Stimulated activated CD4-positive, alpha-beta T cell treated with anti-CD3 and anti-CD28 coated beads, TNF-alpha, amount 100 ng/mL, for 4 hours (primary cell): ENCODE measurements at places on chromosomes 6 and 20.

- no peak for DNase-seq
Observed at GRCh38 chr6:16700202-16700915, 60.9 kb downstream of the ATXN1 start.

- DNase-seq, result peak; percentile 28
Observed at GRCh38 chr6:52063584-52064344, 23.6 kb downstream of the PKHD1 start.

DNA sequence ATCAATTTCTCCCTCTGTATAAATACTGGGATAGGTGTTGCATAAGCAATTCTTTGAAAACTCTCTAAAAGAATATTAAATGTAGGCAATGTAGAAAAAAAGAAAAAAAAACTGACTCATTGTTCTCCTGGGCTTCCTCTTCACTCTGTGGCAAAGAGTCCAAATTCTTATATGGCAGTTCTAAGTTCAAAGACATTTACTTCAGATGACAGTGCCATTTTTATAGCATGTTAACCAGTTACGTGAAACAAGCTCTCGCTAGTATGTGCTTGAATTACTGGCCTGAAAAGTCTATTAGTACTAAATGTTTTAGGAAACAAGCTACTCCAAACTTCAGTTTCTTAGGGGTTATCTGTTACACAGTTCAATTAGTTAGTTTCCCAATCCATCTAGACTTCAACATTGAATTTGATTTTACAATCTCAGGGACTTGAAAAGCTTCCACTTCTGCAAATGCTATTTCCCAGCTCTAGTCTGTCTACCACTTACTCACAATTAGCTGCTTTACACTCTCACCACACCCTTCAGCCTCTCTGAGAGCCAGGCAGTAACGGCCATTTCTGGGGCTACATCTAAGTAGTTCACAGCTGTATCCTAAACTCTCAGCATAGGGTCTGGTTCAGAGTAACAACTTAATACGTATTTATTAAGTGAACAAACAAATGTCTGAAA, 100.4 kb downstream of the OGFRL1 start:
- DNase-seq, result no peak

GRCh38 chr6:38588631-38589366, 50.9 kb downstream of the BTBD9 start:
- no peak for DNase-seq

- no peak for DNase-seq
Observed at GRCh38 chr20:49635166-49635565, 67.2 kb upstream of the PTGIS start.

- no peak for DNase-seq
Observed at GRCh38 chr6:8110725-8111124, 8.4 kb upstream of the EEF1E1 start.

DNA sequence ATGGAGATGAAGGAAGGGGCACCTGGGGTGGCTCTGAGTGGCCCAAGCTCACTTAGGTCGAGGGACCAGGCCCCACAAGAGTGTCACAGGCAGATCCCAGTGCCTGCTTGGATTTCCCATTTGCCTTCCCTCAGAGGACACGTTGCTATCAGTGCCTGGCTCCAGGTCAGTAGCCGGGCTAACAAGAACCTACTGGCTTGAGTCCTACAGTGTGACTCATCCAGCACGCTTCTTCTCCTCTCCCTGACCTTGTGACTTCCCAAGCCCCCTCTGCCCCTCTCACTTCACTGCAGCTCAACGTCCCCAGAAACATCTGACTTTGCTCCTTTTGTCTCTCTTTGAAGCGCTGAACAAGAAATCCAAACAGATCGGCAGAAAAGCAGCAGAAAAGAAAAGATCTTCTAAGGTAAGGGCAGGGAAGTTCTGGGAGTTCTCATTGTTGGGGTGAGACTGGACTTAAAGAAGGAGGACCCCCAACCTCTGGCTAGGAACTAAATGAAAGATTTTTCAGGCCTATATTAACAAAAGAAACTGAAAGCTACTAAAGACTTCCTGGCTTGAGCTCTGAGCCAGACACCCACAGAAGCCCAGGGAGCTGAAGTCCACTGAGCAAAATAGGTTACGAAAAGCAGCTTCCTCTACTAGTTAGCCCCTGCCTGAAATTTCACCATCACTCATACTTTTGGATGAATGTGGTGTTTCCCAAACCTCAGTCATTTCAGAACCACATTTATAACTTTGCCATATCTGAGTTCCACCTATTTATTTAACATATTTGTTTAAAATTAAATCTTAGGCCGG, 21.5 kb downstream of the ASIP start:
- no peak for DNase-seq

GRCh38 chr20:41379551-41379950, 12.9 kb upstream of the EMILIN3 start:
- no peak for DNase-seq

- DNase-seq, result no peak
Observed at GRCh38 chr6:106084106-106084988, 1.8 kb upstream of the PRDM1 start.

DNA sequence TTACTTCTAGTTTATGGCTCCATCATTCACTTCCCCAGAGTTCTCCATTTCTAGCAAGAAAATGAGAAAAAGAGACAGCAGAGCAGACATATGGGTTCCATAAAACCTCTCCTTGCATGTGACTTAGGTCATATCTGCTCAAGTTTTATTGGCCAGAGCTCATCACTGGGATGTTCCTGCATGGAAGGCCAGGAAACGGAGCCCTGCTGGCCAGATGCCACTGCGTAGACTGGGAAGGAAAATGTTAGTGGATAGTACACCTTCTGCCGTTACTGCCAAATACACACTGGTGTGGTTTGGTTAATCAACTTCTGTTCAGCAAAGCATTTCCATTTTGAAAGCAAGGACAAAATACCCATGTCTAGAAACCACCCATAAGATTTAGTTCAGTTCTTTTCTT, 220.6 kb upstream of the TSHZ2 start:
- no peak for DNase-seq

- DNase-seq, result no peak
Observed at GRCh38 chr6:153957394-153957793, 81.6 kb upstream of the OPRM1 start.

DNA sequence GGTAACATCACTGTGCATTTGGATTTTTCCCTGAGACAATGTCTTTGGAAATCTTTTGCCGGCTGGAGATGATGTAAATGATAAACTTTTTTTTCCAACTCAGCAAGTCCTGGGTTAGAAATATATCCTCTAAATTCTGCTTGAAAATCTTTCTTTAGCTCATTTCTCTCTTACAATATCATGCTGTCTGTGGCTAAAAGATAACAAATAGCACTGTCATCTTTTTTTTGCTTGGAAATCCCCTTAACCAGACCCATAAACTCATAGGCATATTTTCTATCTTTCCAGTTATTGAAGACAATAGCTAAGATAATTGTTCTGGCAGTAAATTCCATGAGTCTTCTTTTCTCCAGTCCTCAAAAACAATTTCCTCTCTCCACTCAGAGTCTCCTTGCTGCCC, 481.5 kb downstream of the NKAIN2 start:
- no peak for DNase-seq

DNA sequence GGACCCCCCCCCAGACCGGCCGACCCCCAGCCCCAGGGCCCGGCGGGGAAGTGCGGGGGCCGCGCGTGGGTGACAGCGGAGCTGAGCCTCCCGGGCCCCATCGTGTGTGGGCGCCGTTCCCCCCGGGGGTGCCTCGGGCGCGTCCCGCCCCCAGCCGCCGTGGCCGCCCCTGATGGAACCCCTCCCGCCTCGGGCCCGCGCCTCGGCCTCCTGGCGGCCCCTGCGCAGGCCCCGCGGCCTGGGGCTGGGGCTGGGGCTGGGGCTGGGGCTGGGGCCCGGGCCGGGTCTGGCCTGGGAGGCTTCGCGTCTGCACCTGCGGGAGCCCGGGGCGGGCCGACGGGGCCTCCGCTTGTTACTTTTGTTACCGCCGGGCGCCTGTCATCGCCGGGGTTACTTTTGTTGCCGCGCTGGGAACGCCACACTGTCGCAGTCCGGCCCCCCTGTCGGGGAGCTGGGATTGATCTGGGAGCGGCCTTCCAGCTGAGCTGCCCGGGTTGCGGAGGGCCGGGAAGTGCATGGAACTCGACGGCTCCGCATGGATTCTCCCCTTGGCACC, 598 bp downstream of the OGFR start:
- DNase-seq, result peak; percentile 60

- no peak for DNase-seq
Observed at GRCh38 chr6:84074988-84075781, 41.6 kb downstream of the MRAP2 start.

DNA sequence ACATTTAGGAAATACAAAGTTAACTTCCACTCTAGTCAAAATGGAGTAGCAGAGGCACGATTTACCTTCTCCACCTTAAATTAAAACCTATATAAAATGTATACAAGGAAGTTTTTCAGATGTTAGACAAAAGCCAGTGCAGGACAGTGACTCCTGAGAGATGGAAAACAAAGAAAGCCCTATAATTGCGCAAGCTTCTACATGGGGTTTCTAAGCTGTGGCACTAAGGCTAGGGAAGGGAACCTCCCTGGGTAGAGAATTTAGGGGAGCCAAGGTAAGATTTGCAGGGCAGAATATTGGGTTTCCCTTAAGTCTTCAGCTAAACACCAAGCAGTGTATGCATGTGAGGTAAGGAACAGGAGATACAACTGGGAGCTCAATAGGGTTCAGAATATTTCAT, 18.5 kb upstream of the ZC3H12D start:
- DNase-seq, result no peak

- peak; percentile 7 for DNase-seq
Observed at GRCh38 chr6:57173056-57173885, 1.1 kb downstream of the BAG2 start.

DNA sequence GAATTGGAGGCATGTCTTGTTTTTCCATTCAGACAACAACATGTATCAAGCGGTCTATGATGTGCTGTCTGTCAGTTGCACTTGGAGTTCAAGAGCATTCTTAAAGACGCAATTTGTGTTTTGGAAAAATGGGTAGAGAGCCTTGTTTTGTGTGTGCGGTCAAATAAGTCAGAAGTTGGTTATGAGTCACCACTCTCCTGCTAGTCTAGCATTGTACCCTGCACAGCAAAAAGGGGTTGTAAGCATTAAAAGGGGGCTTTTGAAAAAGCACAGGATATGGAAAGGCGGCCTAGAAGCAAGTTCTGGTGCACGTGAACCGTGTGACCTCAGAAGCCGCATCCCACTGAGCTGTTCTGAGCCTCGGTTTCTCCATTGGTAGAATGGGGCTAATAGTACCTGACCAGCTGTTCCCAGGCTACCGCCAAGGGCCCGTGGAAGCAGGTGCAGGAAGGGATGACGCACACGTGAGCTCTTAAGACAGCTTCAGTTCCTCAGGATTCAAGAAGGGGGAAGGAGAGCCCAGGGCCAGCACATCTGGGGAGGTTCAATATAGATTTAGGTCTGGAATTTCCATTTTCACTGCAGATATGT, 61.6 kb upstream of the SNX9 start:
- DNase-seq, result no peak

DNA sequence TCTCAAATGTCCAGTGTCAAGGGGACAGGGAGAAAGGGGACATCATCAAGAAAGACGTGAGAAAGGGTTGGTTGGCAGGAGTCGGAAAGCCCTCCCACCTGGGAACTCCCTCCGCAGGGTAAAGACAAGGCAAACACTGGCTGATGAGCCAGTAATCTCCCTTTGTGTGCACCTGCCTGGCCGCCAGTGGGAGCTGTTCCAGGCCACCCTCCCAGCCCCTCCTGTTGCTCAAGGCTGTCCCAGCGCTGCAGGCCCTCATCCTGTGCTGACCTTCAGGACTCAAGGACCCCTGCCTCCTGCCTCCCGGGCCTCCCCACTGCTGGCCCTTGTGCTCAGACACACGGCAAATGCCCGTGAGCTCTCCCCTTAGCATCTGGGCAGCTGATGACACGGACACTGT, 7.4 kb downstream of the FRMD1 start:
- no peak for DNase-seq

- DNase-seq, result peak; percentile 14
Observed at GRCh38 chr6:167141667-167142432, 15.9 kb downstream of the GPR31 start.

- DNase-seq, result no peak
Observed at GRCh38 chr20:43530321-43531090, 23.0 kb downstream of the L3MBTL1 start.

DNA sequence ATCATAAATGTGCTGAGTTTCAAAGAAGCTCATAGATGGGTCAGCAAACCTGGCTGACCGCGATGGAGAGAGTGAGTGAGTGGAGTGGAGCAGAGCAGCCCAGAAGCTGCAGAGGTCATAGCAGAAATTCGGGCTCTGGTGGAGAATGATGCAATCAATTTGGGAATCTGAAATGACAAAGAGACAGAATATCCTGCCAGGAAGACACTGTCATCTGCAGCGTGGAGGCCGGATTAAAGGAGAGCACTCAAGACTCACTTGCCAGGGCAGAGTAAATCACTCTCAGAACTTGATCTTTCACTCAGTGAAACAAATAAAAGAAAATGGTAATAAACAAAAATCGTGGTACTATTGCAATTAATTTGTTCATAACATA, 109.6 kb upstream of the RREB1 start:
- no peak for DNase-seq

DNA sequence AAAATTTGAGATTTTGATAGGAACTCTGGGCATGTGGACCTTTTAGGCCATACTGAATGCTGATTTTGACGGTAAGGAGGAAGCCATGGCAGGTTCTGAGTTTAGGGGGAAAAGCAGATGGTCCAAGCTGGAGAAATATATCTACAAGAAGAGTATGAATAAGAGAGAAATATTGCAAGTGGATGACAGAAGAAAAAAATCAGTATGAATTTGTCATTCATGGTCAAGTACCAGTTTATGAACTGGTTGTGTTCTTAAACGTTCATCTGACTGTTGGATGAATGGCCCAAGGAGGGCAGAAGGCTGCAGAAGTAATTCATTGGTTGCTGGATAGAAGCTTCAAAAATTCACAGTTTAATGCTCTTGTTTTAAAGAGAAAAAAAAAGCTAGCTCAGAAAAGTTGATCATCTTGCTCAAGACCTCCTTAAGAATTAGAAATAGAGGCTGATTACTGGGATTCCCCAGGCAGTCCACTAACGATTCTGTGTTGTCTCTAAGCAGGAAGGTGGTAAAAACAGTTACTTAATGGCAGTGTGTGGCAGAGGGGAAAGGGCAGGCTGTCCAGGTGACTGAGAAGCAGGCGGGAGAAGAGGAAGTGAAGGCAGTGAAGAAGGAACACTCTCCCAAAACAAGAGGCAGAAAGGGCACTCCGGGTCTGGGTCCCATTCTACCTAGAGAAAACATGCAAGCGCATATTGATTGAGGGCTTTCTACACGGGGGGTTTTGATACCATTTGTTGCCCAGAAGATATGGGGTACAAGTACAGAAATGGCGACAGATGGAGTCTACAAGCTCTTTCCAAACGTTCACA, 2.0 kb upstream of the DUSP22 start:
- no peak for DNase-seq

DNA sequence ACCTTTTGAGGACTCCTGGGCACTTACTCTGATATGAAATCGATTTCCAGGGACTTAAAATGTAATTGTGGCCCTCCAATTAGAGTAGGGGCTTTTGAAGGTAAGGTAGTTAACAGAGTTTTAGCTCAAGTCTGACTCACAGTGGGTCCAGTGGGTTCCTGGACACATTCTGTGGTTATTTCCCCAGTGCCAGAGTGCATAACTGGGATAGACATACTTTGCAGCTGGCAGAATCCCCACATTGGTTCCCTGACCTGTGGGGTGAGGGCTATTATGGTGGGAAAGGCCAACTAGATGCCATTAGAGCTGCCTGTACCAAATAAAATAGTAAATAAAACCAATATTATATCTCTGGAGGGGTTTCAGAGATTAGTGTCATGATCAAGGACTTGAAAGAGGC, 243.8 kb upstream of the EPHA7 start:
- no peak for DNase-seq

GRCh38 chr6:29827579-29828470, at the start of gene HLA-G:
Gene HLA-G, plus strand, starts transcription at chr6:29827825. Its CDS starts 20 bp downstream, at chr6:29827845.
- DNase-seq, result no peak

- no peak for DNase-seq
Observed at GRCh38 chr6:46347669-46348068, 143.6 kb downstream of the RCAN2 start.
